ENCODE measurements at places on chromosomes 11 and 22.

DNA sequence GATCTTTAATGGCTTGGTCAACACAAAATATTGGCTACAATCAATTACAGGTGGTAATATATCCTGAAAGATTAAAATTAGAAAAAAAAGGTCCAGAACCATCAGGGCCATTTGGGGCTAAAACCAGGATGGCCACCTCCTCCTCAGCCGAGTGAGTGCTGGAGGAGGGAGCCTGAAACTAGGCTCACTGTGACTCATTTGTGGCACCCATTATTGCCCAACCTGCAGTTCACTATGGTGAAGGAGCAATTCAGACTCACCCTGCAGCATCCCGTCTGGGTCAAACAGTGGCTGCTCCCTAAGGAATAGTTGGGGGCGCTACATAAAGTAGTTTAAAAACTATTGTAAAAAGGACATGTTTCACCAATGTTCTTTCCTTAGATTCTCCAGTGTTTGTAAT is 60.7 kb downstream of the GLYATL1 start:
- no peak for DNase-seq

DNA sequence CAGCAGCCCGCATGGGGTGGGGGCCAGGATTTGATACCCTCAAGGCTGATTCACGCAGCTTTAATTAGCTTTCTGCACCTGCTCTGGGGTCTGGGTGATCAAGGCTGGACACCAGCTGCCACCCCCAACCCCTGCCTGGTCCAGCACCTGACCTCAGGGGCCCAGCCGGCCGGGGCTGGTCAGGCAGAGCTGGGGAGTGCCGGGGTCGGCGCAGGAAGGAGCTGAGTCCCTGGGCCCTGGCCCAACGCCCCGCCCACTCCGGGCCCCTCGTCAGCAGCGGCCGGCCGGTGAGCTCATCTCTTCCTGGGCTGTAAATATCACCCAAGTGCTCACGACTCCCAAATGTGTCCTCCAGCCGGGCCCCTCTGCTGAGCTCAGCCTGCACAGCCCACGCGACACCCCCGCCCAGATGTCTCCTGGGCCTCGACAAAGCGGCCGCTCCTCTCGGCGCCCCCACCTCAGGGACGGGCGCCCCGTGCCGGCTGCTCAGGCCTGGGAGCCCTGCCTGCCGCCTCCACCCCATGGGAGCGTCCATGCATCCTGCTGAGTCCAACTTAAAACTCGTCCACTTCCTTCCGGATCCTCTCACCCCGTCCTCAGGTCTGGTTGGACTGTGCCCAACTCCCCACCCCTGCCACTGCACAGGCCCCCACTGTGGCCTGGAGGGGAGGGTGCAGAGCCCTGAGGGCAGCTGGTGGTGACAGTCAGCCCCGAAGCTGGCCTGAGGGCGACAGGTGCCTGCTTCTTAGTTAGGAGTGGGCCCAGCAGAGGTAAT is 29.0 kb downstream of the RTN4R start:
- peak; percentile 31 for DNase-seq

DNA sequence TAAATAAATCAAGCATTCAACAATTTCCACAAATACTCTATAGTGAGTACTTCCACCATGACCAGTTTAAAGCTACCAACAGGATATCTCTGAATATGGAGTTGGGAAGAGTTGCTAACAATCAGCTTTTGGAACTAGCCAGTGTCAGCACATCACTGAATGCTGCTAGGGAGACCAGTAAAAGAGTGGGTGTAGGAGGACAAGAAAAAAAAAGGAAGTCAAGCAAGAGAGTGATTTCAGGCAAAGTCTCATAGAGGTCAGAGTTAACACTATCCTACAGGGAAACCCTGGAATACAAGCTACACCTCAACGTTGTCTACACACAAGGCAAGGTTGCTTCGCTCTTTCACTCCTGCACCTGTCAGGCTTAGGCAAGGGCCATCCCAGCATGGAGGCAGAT is 24.2 kb downstream of the EIF3F start:
- DNase-seq: no peak

DNA sequence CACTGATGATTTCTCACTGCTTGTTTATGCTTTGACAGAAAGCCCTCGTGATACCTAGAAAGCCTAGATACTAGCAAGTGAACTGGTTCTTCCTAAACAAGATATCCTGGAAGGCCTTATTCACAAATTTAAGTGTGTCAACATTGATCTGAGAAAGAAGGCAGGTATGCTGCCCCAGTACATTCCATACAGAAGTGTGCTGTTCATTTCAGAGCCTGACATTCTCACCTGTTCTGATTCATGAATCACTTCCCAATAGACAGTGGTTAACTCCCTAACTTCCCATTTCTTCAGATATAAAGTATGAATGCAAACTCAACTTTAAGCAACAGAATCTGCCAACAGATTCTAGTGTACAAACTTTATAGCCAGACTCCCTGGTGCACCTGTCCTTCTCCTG is 15.5 kb upstream of the RASSF10 start:
- DNase-seq: no peak

DNA sequence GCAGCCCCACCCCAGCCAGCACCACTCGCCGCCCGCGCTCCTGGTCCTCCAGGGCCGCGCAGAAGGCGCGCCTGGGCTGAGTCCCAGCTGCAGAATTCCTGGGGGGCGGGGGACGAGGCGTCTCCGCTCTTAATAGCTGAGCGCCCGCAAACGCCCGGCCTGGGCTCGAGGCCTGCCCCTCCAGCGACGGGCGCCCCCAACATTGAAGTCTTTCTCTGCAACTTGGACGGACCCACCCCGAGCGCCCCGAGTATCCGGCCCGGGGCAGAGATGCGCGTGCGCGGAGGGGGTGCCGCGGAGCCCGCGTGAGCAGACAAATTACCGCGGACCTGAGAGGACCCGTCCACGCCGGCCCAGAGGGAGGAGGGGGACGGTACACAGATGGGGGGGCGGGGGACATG is 6.7 kb upstream of the SYT7 start:
- DNase-seq: peak; percentile 33

- no peak for DNase-seq
Observed at GRCh38 chr22:35071784-35072183, 5.8 kb downstream of the ISX start.

- no peak for DNase-seq
Observed at GRCh38 chr11:4994551-4994950, at the start of gene OR51L1. TSS of gene OR51L1 (plus strand) at chr11:4994851. CDS start at chr11:4998983, 4,132 bp downstream.

- DNase-seq: peak; percentile 40
Observed at GRCh38 chr11:30917859-30918478, 331.8 kb upstream of the MPPED2 start.

DNA sequence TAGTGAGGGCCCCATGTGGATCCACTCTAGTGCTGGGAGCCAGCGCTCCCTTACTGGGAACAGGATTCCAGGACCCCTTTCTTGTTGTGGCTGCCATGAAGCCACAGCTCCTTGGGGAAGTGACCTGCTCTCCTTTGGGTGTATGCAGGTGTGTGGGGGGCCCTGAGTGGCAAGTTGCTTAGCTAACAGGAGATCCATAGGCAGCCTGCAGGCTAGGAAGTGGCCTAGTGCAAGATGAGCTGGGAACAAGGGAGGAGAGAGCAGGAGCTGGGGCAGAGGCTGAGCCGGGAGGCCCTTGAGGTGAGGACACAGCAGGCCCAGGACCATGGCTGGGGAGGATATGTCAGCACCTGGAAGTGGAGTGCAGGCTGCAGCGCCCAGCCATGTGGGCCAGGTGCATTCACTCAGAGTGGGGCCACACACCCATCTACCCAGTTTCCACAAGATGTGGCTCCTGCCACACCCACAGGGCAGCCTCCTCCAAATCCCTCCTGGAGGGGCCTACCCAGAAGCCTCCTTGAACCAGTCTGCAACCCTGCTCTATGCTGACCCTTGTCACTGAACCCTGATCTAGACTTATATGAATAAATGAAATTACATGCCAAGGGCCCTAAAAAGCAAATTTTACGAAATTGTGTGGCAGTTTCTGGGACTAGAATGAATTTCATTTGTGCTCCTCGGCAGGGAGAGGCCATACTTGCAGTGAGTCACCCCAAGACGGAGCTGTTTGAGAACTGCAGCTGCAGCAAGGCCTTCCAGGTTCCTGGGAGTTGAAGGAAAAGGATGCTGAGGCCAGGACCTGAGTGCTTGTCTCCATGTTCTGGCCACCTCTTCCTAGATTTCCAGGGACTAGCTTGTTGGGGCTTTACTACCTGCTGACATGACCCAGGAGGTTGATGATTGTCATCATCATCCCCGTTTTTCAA is 3.2 kb downstream of the THAP7 start:
- peak; percentile 35 for DNase-seq

DNA sequence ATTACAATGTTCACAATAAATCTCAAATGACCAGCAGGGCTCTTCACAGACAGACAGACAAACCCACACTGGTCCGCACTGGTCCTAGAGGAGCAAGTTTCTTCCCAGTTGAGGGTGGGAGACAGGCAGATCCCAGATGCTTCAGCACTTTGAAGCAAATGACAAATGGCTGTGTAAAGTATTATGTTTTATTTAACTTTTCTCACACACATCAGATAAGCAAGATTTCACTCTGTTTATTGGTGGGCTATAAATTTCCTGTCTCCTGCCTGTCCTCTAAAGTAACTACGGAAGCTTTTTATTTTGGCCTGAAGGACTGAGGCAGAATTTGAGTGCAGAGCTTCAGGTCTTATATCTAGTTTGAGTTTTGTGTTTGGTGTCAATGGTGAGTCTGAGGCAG is 174.7 kb upstream of the MTNR1B start:
- no peak for DNase-seq

GRCh38 chr11:47177846-47178245 is 1.2 kb upstream of the ARFGAP2 start:
- DNase-seq: no peak

GRCh38 chr11:47791774-47792430 is 24.8 kb upstream of the FNBP4 start:
- DNase-seq: peak; percentile 34

GRCh38 chr11:47786373-47786772 is 19.2 kb upstream of the FNBP4 start:
- peak; percentile 77 for DNase-seq

DNA sequence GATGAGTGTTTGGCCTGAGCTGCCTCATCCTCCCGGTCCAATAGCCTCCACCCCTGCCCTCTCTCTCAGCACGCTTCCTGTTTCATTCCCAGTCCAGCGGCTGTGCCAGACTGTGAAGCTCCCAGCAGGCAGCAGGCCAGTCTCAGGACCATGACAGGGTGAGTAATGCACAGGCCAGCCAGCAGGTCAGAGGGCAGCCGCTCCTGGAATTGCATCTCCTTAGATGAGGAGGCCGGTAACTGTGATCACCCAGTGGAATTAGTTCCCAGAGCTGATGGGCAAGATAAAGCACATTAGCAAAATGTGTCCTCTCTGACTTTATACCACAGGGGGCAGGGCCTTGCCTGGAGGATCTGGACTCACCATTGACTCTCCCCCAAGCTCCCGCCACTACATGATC is 251.2 kb downstream of the ETS1 start:
- DNase-seq: peak; percentile 60

DNA sequence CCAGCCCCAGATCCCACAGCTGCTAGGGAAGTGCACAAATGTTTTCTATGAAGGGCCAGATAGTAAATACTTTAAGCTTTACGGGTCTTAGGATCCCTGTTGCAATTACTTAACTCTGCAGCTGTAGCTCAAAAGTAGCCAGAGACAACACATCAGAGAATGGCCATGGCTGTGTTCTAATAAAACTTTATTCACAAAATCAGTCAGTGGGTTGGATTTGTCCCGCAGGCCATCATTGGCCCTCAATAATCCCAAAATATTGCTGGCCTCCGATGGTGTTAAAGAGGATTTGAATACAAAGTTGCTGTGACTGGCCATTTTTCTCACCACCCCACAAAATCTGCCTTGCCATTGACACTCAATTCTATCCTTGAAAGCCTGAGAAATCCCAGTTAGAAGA is 49.6 kb downstream of the ISX start:
- no peak for DNase-seq

GRCh38 chr11:72712168-72712751 is 38.0 kb upstream of the PDE2A start:
- no peak for DNase-seq

DNA sequence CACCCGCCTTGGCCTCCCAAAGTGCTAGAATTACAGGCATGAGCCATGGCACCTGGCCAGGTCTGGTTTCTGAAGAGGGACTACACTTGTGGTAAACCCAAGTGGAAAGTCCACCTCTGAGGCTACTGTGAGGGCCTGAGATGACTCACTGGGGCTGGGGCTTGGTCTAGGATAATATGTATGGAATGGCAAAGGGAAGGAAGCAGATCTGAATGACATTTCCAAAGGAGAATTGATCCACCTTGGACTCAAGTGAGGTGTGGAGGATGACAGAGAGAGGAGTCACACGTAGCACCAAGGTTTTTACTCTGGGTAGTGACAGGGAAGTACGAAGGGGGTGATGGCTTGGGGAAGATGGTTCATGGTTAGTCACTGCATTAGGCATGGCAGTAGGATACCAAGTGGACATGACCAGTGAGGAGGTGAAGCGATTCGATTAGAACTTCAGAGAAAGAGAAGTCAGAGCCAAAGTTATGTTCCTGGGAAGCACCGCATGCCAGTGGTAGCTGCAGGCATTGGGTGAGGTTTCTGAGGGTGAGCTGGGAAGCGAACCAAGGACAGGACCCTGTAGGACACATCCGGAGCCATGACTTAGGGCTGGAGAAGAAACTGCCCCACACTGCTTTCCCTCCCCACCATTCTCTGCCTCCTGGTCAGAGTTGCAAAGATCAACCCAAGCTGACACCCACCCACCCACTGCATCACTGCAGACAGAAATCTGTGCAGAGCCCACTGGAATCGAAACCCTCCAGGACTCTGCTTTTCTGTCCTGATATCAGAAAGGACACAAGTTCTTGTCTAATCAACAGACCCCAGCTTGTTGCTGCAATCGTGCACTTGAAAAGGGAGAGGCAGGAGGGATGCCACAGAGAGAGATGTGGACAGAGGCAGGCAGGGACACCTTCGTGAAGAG is 13.0 kb upstream of the BCL9L start:
- peak; percentile 75 for DNase-seq

DNA sequence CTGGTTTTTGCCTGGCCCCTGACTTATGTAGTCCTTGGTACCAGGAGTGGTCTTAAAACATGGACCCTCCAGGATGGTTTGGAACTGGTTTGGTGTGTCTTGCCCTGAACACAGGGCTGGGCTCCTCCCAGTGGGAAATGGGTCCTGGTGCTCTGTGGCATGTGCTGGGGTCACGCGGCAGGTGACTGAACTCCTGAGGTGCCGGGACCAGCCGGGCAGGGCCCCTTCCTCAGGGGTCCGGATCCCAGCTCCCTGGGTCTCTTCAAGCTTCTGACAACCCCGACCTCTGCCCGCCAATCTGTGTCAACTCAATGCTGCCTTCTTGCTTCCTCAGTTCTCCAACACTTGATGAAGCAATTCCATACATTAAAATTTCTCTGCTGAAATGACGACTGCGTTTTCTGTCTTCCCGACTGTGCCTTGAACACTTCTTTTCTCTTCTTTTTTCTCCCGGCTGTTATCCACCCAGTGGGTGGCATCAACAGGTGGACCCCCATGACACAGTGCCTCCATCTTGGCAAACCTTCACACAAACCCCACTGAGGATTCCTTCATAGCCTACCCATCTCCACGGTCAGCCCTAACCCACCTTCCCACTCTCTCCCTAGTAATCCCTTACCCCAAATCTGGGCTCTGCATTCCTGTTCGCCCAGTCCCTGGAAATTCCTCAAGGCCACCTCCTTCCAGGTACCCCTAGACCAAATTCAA is 4.4 kb downstream of the IFT27 start:
- DNase-seq: no peak

- no peak for DNase-seq
Observed at GRCh38 chr11:118625976-118626375, 18.6 kb downstream of the PHLDB1 start.
